ENCODE measurements at places on chromosomes 1 and 21. TPM values are rescaled to one million over a fixed set of nuclear protein-coding genes. Genes with fewer than 3 reads are reported as not detected.

FDPS gene
- total RNA-seq = 176 TPM

GRCh38 chr1:100713626-100714025 lies 5.9 kb upstream of the VCAM1 start:
- H3K36me3 ChIP-seq = no peaks in the 10 kb centered on the region
- no peak overlapping the region for H3K4me3 ChIP-seq
- H3K27me3 ChIP-seq = no peaks in the 10 kb centered on the region
- H3K4me1 ChIP-seq = no peaks in the 10 kb centered on the region

KRTAP11-1 gene
- total RNA-seq = not detected

RYR2 gene
- 4.0 TPM for total RNA-seq

Data from MCF 10A (cell line).